ENCODE measurements at places on chromosomes 5 and 9. TPM values are rescaled to one million over a fixed set of nuclear protein-coding genes. Genes with fewer than 3 reads are reported as not detected.

Gene NPDC1
- 18.8 TPM for total RNA-seq

Gene SPATA6L
- total RNA-seq: 1.5 TPM

Gene CCDC192
- total RNA-seq: not detected

Gene KLF4
- total RNA-seq: 36.0 TPM

Gene SHROOM1
- 7.8 TPM for total RNA-seq

Gene CTSV
- not detected for total RNA-seq

Gene WDR36
- total RNA-seq: 108 TPM

Gene RORB
- 1.2 TPM for total RNA-seq

Gene TEX48
- total RNA-seq: not detected

Gene SAXO1
- not detected for total RNA-seq

Gene PCDHB7
- 0.37 TPM for total RNA-seq

Gene NEURL1B
- 0.20 TPM for total RNA-seq

Gene ANKRD31
- total RNA-seq: under 0.01 TPM

Gene ANGPTL2
- total RNA-seq: 19.9 TPM

Gene UBAC1
- total RNA-seq: 29.1 TPM

Gene MARCHF11
- not detected for total RNA-seq

Gene OR1L6
- not detected for total RNA-seq

Gene INSL6
- total RNA-seq: not detected

Gene KIAA0825
- total RNA-seq: 6.2 TPM

Gene SLC9A3
- total RNA-seq: 0.98 TPM

Gene FOXD4L3
- under 0.01 TPM for total RNA-seq

Gene ANKDD1B
- 0.37 TPM for total RNA-seq

Gene CEL
- 0.20 TPM for total RNA-seq

Gene LRRC19
- total RNA-seq: not detected

Gene NME5
- 3.3 TPM for total RNA-seq

Gene IGIP
- 3.7 TPM for total RNA-seq

Gene RETREG1
- 2.7 TPM for total RNA-seq

Gene SPEF2
- total RNA-seq: 3.3 TPM

Gene MYORG
- total RNA-seq: 0.73 TPM

Gene FAF2
- total RNA-seq: 37.5 TPM

Gene HRH2
- total RNA-seq: not detected

Gene FREM1
- total RNA-seq: 0.37 TPM

Gene XRCC4
- total RNA-seq: 11.4 TPM

Gene NTNG2
- 0.37 TPM for total RNA-seq

Gene PCDHB9
- under 0.01 TPM for total RNA-seq

Gene CCDC187
- total RNA-seq: under 0.01 TPM

Gene PCDHA6
- under 0.01 TPM for total RNA-seq

Gene PPP3R2
- total RNA-seq: not detected

Gene PTGER4
- total RNA-seq: 4.8 TPM

Gene ROPN1L
- total RNA-seq: 1.1 TPM

Gene BSPRY
- not detected for total RNA-seq

Gene NTRK2
- under 0.01 TPM for total RNA-seq

Gene PRDM9
- not detected for total RNA-seq

Gene AGXT2
- not detected for total RNA-seq

Gene DRD1
- not detected for total RNA-seq

Gene SFXN1
- total RNA-seq: 104 TPM

Gene FKTN
- 34.5 TPM for total RNA-seq

Gene ARHGEF39
- total RNA-seq: 1.5 TPM

Gene TMEM232
- 5.1 TPM for total RNA-seq

Gene F2RL2
- 0.78 TPM for total RNA-seq

Gene EDIL3
- 0.37 TPM for total RNA-seq

Gene PITX1
- 1.8 TPM for total RNA-seq

Gene BARX1
- total RNA-seq: under 0.01 TPM

Gene GRXCR2
- not detected for total RNA-seq

Gene FOXD4L6
- total RNA-seq: 0.37 TPM

Gene PCDHGA6
- 2.2 TPM for total RNA-seq
